Stimulated activated CD4-positive, alpha-beta T cell treated with anti-CD3 and anti-CD28 coated beads, Interleukin-4, amount 100 ng/mL, for 1 hour (primary cell): ENCODE measurements at places on chromosomes 7 and 10.

GRCh38 chr7:32142649-32143048 is 72.4 kb upstream of the PDE1C start:
- DNase-seq: no peak

DNA sequence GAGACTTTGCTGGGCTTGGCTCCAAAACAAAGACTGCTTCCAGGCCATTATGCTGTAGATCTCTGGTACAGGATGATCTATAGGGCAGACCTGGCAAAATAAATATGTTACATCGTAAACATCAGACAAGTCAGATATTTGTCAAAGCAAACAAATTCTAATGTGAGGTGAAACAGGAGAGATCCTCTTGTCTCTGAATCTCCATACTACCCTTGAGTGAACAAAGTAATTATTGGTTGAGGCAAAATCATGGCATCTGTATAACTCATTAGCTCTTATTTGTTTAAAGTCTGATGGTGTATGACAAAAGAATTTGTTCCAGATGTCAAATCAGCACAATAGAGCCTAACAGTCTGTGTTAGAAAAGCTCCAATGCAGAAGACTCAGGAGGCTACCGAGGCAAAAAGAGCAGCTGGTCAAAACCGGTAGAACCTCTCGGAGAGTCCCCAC is 1291.5 kb downstream of the TYW1 start:
- DNase-seq: no peak

DNA sequence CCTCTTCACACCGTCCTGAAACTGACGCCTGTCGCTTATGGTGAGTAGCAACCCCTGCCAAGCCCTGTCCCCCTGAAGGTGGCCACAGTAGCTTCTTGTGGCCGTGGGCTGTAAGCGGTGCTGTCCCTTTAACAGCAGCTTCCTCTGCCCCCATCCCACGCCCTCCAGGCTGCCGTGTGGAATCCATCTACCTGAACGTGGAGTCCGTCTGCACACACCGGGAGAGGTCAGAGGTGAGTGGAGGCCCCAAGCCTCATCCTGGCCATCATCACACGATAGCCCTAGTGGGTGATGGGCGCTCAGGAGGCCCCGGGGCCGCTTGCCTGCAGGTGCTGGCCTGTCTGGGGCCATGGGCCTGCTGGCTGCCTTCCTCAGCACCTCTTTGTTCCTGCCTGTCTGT is 21.2 kb downstream of the PFKFB3 start:
- no peak for DNase-seq

DNA sequence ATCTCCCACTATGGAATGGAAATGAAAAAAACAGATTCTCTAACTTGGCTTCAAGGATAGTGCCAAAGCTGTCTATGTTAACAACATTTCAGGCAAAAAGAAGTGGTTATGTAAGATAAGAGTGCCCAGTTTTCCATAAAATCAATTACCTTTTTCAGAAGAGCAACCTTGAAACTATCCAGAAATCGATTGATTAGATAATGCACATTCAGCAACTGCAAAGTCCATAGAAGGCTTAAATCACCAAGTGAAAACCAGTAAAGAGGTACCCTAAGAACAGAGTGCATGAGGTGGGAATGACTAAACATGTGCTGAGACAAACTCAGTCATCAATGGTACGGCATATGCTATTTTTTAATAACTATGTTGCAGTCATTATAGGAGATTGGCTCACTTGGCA is 71.9 kb upstream of the TNKS2 start:
- no peak for DNase-seq

- no peak for DNase-seq
These were observed 28.5 kb upstream of the CYP2C8 start for GRCh38 chr10:95097805-95098204.

DNA sequence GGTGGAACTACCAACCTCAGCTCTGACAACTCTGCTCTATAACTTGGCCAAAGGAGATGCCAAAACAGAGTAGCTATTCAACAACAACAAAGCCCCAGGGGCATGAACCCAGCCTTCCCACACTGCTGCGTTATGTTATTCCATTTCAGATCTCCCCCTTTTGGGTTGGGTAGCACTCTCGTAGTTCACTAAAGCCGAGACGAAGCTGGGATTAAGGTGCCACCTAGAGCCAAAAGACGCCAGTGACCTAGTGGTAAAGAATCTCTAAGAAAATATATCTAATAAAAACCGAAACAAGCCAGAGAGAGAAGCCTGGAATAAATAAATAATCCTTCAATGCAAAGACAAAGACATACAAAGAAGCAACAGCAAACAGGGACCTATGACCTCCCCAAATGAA is 217.3 kb downstream of the HERPUD2 start:
- DNase-seq: no peak

DNA sequence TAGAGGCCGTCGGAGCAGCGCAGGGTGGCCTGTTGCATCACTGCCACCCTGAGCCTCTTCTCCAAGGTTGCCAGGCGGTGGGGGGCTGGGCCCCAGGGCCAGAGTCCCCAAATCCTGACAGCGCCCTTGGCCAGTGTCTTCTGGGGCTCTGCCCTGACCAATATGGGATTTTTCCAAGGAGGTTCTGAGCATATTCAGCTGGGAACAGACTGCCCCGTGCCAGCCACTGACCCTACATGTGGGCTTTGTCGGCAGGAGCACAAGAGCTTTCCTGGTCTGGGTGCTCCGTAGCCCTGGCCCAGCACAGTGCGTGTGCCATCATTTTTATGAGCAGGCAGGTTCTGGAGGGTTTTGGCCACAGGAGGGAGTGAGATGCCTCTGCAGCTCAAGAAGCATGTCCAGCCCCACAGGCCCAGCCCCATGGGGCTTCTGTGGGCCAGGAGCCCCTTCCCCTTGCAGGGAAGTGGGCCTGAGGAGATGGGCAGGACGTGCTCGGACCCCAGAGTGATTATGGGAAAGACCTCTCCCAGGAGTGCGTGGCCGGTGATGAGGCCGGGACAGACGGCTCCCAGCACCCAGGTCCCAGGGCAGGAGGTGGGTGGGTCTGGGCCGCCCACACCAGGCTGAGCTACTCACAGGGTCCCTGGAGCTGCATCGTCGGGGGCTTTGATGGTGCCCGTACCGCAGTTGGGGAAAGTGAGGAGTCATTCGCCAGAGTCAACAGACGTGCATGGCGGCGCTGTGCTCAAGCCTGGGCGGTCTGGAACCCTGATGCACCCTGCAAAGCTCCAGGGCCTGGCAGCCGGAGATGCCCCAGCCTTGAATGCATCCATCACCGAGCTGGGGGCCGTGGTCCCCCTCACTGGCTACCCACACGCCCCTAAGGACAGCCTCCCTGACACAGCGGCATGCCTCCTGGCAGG is 66.6 kb downstream of the PWWP2B start:
- no peak for DNase-seq

DNA sequence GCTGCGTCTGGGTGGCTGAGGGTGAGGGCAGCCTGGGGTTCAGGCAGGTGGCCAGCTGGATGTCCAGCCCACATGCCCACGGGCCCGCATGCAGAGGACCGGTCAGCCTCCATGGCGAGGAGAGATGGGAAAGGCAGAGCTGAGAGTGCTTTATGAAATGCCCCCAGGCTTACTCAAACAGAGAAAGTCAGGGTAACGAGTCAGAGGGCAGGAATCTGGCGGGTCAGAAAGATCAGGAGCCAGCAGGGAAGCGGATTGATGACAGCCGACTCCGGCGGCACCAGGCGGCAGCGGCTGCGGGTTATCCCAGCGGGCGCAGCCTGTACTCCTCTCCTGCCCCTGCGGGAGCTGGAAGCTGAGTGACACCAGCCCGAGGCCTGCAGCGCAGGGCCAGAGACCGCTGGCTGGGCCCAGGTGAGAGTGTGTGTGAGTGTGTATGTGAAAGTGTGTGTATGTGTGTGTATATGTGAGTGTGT is 13.4 kb downstream of the SLC13A4 start:
- DNase-seq: no peak

GRCh38 chr7:159117366-159118196 is 27.1 kb downstream of the VIPR2 start:
- no peak for DNase-seq

DNA sequence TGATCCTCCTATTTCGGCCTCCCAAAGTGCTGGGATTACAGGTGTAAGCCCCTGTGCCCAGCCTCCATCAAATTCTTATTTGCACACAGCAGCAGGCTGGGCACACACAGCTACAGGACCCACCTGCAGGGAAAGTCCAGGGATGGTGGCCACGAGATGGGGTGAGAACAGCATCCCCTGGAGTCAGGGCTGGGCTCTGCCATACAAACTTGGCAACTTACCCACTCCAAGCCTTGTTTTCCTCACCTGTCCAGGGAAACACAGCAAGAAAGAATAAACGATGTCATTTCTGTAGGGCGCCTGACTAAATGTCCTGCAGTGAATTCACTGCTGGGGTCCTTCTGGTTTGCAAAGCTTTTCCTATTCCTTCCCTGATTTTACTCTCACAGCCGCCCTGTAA is 5.5 kb downstream of the MYH16 start:
- no peak for DNase-seq

DNA sequence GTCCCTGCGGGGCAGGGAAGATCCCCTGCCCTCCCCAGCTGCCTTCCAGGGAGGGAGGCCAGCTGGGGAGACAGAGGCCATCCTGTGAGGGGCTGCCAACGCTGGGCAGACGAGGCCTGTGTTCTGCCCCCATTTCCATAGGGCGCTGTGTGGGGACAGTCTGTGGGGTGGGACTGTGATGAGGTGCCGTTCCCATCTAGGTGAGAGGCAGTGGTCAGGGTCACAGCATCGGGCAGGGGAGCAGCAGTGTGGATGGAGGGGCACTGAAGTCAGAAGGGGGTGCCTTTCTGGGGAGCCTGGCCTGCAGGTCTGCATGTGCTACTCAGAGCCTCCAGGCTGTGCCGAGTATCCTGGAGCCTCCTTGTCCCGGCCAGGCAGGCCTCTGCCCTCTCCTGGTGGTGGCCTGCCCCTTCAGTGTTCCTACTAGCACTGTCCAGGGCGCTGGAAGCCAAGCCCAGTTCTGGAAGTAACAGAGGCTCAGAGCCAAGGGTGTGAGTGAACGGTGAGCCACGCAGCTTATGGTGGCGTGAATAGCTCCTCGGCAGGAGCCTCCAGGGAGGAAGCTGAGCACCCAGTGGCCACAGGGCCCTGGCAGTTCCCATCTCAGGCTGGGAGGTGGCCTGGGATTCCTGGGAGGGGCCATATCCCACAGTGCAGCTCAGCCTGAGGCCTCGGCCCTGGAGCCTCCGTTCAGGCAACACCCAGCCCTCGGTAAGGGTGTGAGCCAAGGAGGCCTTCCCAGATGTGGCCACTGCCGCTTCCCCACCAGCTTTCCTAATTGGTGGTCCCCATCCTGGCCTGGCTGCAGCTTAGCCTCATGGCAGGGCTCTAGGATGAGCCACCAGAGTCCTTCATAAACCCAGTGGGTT is 23.3 kb upstream of the CSGALNACT2 start:
- no peak for DNase-seq

- DNase-seq: peak; percentile 16
These were observed 230.4 kb downstream of the USP6NL start for GRCh38 chr10:11381023-11381422.

DNA sequence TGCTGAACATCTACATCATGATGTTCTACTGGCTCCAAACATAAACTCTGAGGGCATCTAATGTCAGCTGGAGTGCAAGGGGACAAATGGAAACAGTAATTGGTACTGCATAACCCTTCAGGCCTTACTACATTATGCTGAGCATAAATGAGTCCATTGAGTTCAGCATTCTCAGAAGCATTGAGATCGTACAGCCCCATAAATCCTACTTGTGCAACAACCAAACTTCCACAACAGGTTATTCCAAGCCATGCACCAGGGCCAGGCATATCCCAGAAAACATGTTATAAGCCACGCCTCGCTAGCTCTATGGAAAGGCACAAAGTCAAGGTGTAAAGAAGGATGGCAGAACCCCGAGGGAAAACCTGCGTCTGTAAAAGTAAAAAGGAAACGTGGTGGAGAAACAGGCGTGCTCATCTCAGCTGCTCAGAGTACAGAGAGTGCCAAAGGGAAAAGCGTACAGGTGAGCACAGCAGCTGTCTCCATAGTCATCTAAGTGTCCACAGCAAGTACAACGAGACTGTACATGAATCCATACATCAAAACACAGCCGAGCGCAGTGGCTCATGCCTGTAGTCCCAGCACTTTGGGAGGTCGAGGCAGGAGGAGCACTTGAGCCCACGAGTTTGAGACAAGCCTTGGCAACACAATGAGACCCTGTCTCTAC is 124.6 kb downstream of the PARD3 start:
- no peak for DNase-seq

DNA sequence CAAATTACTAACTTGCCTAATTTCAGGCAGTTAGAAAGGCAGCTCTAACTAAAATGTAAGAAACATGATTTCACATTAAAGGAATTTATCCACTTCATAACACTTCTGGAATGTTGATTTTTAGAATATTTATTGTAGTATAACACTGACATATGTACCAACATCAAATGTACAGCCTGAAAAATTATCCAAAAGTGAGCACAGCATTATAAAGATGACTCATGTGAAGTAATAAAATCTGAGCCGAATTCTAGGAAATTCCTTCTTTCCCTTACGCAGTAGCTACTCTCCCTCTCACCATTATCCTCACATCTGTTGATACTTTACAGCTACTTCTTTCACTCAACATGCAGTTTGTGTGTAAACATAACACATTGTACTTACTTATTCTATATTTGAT is 610.6 kb downstream of the ZWINT start:
- no peak for DNase-seq

DNA sequence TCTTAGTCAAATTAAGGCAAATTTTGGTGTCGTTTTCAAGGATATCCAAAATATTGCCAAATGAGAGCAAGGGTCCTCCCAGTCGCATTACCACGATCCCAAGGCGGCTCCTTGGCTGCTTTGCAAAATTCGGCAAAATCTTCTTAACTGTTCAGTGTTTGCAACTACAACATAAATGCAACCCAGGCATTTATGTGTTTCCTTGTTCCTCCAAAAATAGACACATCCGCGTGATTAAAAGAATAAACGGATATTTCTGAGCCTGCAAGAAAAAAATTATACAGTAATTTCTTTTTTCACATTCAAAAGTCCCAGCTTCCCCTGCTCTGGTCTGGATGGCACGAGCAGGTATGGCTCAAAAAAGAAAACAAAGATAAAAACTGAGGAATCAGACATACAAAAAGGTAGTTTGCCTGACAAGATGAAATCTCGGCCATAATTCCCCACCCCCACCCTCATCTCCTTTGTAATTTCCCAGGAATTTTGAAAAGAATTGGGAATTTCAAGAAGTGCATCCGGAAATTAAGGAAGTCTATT is 6.0 kb downstream of the SKIDA1 start:
- no peak for DNase-seq

DNA sequence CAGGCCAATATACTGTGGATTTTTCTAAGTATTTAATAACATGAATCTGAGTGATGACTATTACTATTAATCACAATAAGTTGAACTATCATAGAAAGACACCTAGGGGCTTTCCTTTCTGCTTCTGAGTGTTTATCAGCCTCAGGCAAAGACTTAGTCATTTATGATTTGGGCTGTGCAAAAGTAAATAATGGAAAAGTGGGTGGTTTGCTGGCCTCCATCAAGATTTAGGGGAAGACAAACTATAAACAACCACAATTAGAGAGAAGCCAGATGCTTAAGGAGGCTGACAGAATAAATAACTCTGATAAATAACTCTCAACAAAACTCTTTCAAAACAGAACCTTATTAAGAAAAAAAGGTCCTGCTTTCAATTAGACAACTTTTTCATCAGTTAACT is 64.7 kb downstream of the MACC1 start:
- DNase-seq: no peak

- DNase-seq: peak; percentile 60
These were observed 16.8 kb downstream of the TRIM8 start for GRCh38 chr10:102660888-102661657.

- DNase-seq: no peak
These were observed 2.3 kb downstream of the INPP5A start for GRCh38 chr10:132539894-132540293.

- no peak for DNase-seq
These were observed 71.5 kb downstream of the ST7 start for GRCh38 chr7:117024811-117025210.
